ENCODE measurements at places on chromosomes 7 and 10.

DNA sequence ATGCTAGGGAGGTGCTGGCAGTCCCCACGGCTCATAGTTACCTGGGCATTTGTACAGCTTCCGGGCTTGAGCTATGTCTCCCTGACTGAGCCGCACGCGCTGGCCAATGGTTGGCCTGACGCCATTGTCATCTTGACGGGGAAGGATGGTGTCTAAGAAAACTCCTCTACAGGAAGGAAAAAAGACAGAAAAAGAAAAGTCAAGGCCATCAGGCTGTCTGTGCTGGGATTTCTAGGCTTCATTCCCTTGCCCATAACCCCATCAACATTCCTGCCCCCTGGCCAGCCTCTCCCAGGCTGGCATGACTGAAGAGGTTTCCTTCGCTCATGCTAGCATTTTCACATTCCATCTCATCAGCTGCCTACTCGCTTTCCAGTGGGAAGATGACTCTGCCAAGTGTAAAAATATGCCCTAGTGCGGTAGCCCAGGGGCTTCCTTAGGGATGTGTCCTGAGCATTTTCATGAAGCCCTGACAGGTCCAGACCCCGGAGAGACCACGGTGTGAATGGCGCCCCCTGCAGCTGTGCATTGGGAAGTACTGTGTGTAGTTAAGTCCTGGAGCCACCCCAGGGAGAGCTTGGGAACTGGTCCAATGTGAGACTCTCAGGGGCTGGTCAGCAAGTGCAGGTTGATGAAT, 54.5 kb upstream of the OPALIN start:
- no peak for DNase-seq

DNA sequence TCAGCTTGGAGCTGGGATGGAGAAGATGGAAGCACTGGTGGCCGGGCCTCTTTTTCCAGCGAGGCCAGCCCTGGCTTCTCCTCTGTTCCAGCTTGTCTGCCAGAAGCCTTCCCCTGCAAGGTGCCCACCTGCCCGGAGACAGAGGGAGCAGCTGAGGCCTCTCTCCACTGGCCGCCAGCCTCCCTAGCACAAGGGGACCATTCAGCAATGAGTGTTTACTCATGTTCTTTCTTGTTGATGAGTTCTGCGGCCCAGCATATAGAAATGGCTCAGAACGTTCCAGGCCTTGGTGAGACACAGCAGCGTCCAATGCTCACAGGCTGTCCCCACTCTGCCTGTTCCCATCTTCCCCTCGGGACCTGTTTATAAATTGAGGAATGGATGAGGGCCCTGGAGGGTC, 47.3 kb downstream of the CHST3 start:
- no peak for DNase-seq

DNA sequence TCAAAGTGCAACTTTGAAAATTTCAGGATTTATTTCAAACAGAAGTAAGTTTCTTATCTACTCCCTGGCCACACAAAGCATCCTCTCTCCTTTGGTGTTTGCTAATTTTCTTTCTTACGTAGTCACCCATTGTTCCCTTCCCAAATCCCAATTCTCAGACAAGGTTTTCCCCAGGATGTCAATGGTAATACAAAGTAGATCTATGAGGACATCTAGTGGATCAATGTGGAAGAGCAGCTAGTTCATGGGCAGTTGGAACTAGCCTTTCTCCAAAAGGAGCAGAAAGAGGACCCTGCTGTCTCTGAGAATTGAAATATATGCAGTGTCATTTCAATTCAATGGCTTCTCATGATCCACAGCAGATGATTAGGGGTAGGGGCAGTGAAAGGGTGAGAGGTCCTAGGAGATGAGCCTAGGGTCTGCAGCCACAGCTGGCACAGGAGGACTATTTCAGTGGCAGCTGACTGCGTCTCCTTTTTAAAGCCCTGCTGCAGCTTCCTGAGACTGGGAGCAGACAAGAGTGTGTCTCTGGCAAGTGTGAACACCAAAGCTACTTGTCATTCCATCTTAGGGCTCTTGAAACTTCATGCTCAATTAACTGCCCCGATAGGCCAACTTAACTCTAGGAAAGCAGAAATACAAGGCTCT, 632.6 kb downstream of the KCNMA1 start:
- DNase-seq: no peak

DNA sequence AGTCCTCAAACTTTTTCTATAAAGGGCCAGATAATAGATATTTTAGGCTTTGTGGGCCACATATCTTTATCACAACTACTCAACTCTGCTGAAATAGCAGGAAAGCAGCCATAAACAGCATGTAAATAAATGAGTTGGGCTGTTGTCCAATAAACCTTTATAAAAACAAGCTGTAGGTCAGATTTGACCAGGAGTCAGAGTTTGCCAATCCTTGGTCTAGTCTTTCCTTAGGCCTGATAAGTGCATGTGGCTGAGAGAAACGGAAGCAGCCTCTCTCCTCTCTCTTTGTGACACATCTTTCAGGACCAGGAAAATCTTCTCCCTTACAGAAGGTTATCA, 724.5 kb downstream of the GRID1 start:
- DNase-seq: no peak

- DNase-seq: no peak
Observed at GRCh38 chr7:144037414-144038035, 11.2 kb upstream of the OR2A5 start.

Data from aorta (tissue), 5 donors.